Activated naive CD4-positive, alpha-beta T cell treated with anti-CD3 and anti-CD28 coated beads for 36 hours (primary cell): ENCODE measurements at places on chromosomes 3 and 15. TPM values are rescaled to one million over a fixed set of nuclear protein-coding genes. Genes with fewer than 3 reads are reported as not detected.

GRCh38 chr3:182682263-182683241 lies 110.8 kb upstream of the ATP11B start:
- peak; percentile 71 for DNase-seq

TAGLN3 gene
- total RNA-seq = 1.2 TPM

- no peak for DNase-seq
These were observed 301.8 kb upstream of the MCTP2 start for GRCh38 chr15:93929375-93930094.

HYPK gene
- total RNA-seq = 21.1 TPM

- DNase-seq = no peak
These were observed 52.7 kb downstream of the VGLL4 start for GRCh38 chr3:11591002-11591355.

GRCh38 chr3:12518261-12519028 lies 26.9 kb downstream of the MKRN2OS start:
- DNase-seq = no peak

DNA sequence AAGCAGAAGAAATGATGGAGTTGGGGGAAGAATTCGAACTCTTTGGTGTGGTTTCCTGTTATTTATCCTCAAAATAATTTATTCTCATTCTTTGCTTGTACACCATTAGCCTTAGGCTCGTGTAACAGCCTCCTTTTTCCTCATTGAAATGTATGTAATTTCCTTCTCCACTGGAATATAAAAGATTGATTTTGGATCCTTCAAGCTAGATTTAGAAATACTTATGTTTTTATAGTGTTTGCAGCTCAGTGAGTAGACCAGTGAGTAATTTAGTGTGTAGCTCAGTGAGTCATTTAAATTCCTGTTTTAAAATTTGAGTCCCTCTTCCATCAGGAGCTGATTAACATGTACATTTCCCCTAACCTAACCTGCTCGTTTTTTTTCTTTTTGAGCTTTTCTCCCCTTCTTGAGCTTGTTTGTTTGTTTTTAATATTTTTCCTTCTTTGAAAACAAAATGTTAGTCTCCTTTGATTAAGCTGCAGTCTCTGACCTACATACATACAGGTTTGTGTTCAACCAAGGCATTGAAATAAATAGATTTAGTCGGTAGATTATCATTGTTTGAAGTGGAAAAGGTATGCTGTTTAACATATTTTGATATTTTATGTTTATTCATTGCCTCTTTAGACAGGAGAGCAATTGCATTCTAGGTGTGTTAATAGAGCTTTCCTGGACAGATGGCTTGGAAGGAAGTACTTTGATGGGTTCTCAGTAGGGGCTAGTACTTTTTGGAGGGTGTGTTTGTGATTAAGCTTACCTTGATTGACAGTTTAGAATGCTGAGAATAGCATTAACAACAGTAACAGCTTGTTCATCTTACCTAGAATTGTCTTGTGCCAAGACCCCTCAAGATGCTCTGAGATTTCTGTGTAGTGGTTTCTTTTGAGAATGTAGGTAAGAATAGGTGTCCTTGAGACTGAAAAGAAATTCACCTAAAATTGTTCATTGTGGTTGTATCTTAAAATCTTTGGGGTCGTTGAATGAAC lies 5.9 kb downstream of the USP3 start:
- DNase-seq = no peak

NLGN1 gene
- total RNA-seq = not detected

DNA sequence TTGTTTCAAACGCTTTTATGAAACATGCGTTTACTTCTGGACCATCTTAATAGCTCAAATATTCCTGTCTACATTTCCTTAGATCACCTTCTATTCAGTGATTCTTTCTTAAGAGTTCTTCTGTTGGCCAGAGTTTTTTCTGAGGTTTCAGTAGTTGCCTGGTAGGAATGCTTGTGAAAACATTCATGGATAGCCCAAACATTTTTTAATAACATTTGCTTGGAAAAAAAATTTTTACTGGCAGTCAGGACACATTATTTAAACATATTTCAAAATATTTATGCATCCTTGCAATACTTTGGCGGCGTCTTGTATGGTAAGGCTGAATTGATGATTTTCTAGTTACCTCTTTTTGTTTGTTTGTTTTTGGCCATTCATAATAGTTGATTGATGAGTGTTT lies 47.4 kb upstream of the ZBTB20 start:
- no peak for DNase-seq

- DNase-seq = peak; percentile 38
These were observed 69.9 kb downstream of the RGMA start for GRCh38 chr15:93019090-93019489.

DNA sequence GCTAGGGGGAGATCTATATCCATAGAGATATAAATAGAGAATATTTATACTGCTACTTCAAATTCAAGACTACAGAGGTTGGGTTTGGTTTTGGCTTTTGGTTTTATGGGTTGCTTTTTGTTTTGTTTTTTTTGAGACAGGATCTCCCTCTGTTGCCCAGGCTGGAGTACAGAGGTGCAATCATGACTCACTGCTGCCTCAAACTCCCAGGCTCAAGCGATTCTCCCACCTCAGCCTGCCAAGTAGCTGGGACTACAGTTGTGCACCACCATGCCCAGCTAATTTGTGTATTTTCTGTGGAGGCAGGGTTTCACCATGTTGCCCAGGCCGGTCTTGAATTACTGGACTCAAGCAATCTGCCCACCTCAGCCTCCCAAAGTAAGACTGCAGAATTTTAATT lies 3.9 kb upstream of the UBL7 start:
- DNase-seq = no peak

C2CD4B gene
- total RNA-seq = not detected

- no peak for DNase-seq
These were observed 363.7 kb upstream of the EPHA6 start for GRCh38 chr3:96450699-96451098.

DNA sequence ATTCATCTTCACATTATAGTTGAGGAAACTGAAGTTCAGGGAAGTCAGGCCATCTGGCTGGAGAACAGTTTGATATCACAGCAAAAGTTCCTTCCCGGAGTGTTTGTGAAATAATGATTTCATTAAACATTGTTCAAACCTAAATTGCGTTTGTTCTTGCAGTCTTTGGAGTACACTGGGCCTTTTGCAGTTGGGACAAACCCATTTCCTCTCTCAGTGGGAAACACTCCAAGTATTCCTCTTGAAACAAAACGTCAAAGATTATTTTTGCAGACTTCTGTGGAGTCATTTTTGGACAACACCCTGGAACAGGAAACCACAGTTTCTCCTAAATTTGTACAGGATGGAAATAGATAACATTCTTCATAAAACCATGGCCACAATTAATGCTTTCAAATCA lies 287.5 kb downstream of the PTPRG start:
- DNase-seq = no peak

DUOXA2 gene
- not detected for total RNA-seq

GRCh38 chr3:197465197-197465995 lies 90.4 kb downstream of the BDH1 start:
- DNase-seq = no peak

GRCh38 chr3:187951452-187952190 lies 202.3 kb upstream of the LPP start:
- DNase-seq = no peak

DNA sequence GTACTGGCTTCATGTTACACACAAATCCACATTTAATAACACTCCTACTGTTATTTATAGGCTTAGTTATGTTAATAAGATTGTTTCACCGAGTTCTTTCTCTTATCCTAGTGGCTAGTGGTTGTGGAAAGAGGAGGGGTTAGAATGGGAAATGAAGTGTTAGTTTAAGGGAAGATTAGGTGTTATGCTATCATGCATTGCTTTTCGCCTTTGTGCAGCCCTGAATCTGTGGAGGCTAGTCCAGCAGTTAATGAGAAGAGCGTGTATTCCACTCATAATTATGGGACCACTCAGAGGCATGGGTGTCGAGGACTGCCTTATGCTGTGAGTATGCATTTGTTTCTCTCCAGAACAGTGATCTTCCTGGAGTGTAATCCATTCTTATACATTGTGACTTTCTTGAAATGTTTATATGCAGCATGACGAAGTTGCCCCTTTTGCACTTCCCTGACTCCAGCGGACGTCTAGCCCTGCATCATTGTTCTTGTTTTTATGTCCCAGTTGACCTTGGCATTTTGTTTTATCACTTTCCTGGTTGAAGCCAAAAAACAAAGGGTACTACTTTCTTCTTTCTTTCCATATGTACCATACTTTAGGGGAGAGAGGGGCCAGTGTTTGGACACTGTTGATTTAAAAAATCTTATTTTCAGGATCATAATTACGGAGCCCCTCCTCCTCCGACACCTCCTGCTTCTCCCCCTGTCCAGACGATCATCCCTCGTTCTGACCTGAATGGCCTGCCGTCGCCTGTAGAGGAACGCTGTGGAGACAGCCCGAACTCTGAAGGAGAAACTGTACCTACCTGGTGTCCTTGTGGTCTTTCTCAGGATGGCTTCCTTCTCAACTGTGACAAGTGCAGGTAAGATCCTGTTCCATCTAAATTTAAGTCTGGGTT lies 36.5 kb downstream of the SETD5 start:
- DNase-seq = no peak

LTF gene
- total RNA-seq = not detected

- DNase-seq = peak; percentile 77
These were observed 173.8 kb upstream of the BCL6 start for GRCh38 chr3:187919048-187919447.

- DNase-seq = peak; percentile 78
These were observed 14.1 kb downstream of the RNF123 start for GRCh38 chr3:49703443-49703927.

DNA sequence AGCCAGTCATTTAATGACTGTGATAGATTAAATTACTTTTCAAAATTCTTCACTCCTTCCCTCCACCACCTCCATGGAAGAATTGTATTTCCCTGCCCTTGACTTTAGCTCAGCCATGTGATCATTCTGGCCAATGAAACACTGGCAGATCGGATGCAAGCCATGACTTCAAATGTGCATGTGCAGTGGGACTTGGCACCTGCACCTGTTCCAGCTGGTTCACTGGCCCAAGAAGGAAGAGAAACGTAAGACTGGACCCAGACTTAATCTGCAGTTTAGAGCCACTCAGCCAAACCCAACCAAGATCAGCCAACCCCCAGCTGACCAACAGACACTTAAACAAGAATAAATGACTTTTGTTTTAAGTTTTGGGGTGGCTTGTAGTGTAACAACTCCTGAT lies 11.8 kb downstream of the DPH3 start:
- no peak for DNase-seq

LRRC31 gene
- not detected for total RNA-seq

DUOXA1 gene
- not detected for total RNA-seq

DNA sequence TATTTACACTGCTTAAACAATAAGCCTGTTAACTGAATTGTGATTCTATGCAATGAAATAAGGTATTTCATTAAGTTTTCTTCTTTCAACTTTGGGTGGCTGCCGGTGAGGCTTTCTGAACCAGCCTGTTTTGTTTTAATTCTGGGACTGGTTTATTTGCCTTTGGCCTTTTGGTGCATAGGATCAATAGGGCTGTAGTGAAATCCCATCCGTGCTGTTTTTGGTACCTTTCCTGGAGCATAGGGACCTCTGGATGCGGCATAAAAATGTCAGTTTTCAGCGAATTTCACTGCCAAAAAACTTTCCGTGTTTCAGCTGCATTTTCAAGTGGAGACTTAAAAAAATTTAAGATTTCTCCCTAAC lies 514 bp downstream of the PLS1 start:
- no peak for DNase-seq

DNA sequence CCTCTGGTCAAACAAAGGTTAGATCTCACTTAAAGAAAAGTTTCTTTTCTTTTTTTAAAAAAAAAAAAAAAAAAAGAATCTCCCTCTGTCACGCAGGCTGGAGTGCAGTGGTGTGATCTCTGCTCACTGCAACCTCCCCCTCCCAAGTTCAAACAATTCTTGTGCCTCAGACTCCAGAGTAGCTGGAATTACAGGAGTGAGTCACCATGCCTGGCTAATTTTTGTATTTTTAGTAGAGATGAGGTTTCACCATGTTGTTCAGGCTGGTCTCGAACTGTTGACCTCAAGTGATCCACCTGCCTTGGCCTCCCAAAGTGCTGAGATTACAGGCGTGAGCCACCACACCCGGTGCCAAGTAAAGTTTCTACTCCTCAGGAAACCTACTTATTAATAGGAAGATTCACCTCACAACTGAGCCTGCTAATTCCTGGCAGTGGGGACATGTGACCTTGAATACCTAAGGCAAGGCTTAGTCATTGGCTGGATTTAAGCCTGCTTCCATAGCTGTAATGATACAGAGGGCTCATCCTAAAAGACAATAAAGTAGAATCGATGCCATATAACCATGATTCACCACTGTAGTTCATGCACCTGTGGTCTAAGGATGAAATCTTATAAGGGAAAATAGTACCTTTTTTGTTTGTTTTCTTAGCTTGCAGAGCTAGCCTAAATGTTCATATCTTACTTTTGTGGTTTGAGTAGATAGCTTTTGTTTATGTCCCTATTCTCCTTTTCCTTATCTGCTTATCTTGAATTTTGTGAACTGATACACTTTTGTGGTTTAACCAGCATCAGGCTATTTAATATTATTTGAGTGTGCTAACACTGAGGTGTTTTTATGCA lies 24.8 kb upstream of the RBMS3 start:
- DNase-seq = no peak
